ENCODE measurements at places on chromosomes 16 and 17. TPM values are rescaled to one million over a fixed set of nuclear protein-coding genes. Genes with fewer than 3 reads are reported as not detected.

- no peaks in the 10 kb centered on the region for H3K4me1 ChIP-seq
- no peak overlapping the region for H3K27ac ChIP-seq
- H3K36me3 ChIP-seq, result no peaks in the 10 kb centered on the region
- no peak overlapping the region for H3K4me3 ChIP-seq
- H3K27me3 ChIP-seq, result no peaks in the 10 kb centered on the region
Observed at GRCh38 chr17:74055508-74056160, 147.8 kb upstream of the RPL38 start.

GRCh38 chr16:15518381-15519351, 84.3 kb downstream of the BMERB1 start:
- no peaks in the 10 kb centered on the region for H3K36me3 ChIP-seq
- H3K4me1 ChIP-seq, result no peaks in the 10 kb centered on the region
- H3K4me3 ChIP-seq, result no peak overlapping the region

GRCh38 chr17:58564243-58564642, 49.8 kb upstream of the MTMR4 start:
- no peaks in the 10 kb centered on the region for H3K27me3 ChIP-seq
- H3K4me1 ChIP-seq, result peaks cover 22% of the 10 kb centered on the region
- DNase-seq, result no peak
- H3K4me3 ChIP-seq, result no peak overlapping the region
- H3K36me3 ChIP-seq, result no peaks in the 10 kb centered on the region
- no peak overlapping the region for H3K27ac ChIP-seq

The RPA1 gene
- 33.7 TPM for polyA plus RNA-seq

The SLC47A1 gene
- polyA plus RNA-seq, result 0.64 TPM

The KRT222 gene
- polyA plus RNA-seq, result 0.49 TPM

The SHCBP1 gene
- 7.3 TPM for polyA plus RNA-seq

The ITGA3 gene
- polyA plus RNA-seq, result 11.0 TPM
